ENCODE measurements at places on chromosomes 7 and 10.

DNA sequence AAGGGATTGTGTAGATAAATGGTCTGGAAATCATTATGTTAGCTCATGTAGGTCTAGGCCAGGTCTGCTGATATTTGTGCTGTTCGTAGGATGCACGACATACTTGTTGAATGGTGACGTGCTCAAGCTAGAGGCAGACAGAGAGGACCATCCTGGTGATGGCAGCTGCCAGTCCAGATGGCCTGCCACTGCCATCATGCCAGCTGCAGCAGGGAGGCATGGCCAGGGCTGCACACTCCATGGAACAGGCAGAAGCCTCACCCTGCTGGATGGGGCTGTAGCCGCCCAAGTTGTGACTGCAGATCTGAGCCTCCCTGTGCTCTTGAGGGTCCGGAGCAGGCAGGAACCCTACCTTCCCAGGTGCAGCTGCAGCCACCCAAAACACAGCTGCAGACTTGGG lies 80.3 kb downstream of the SPDYE5 start:
- no peak for DNase-seq

DNA sequence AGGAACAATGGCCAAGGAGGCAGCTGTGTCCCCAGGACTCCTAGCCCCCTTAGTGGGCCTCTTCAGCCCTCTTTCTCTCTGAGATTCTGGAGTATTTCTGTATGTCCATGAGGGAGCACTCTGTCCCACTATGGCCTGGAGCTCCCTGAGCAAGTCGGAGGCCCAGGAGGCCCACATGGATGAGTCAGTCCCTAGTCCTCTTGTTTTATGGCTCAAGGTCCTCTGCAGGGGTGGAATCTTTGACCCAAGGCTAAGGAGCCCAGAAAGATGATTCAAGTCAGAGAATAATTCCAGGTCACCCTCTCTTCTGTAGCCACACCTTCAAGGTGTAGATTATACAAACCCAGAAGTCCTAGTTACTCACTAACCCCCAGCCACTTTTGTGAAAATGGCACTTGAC lies 125.6 kb downstream of the PLXNA4 start:
- DNase-seq: no peak

DNA sequence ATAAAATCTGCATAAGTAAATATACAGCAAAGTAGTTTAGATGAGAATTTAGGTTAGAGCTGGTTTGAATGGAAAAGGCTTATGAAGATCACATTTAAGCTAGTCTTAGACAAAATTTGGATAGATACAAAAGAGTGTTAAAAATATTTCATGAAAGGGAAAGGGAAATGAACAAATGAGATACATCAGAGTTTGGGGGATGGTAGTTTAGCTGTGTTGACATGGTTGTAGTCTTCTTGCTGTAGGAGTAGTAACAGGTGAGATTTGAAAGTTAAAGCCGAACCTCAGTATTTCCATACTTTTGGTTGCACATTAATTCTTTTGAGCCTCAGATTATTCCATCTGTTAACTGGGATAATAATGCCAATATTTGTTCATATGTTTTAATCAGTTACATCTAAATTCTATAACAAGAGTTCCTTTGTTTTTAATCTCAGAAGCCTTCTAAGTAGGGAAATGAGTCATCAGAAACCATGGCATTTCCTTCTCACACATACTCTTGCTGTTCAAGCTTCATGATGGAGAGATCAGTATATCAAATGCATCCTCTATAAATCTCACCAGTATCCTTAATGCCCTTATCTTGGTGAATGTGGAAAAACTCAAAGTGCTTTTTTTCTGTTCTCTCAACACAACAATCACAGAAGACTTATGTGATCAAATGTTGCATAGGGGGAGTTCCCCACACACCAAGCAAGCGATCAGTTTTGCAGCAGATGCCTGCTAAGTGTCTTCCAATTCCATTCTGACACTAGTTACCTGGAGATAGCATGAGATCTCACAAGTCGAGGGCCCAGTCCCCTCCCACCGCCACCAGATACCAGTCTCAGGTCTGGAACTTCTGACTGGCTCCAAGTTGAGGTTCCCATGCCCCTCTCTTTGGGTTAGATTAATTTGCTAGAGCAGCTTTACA lies 84.7 kb downstream of the MAPK8 start:
- DNase-seq: no peak

- DNase-seq: no peak
Observed at GRCh38 chr10:48604039-48604990, 558 bp downstream of the ARHGAP22 start.

DNA sequence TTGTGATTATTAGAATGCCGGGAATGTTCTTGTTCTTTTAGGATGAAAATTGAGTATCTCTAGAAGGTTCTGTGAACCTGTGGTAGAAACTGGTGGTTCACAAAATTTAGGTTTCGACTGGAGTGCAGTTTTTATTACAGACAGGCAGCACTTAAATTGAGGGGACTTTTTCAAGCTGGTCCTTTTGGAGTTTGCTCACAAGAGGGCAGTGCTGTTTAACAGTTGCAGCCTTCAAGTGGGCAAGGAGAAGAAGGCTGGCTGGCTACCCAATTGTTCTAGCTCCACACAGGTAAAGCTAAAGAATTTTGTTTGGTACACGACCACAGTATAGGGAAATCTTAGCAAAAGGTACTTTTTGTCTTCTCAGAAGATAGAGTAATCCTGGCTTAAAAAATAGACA lies 233.6 kb downstream of the SNX13 start:
- peak; percentile 69 for DNase-seq

GRCh38 chr7:149869291-149869650 lies 4.5 kb upstream of the ATP6V0E2 start:
- DNase-seq: no peak

DNA sequence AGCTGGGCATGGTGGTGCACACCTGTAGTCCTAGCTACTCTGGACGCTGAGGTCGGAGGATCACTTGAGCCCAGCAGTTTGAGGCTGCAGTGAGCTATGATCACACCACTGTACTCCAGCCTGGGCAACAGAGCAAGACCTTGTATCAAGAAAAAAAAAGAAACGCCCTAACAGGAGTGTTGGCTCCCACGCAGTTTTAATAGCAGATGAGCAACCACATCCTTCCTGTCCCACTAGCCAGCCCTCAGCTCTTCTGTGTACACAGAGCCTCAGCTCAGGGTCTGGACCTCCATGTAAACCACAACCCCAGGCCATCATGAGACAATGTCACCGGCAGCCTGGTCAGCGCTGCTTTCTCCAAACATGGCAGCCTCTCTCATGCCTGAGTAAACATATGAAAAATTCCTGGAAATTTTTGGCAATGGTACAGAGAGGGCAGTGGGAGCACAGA lies 108.2 kb downstream of the PIP4K2A start:
- DNase-seq: no peak

GRCh38 chr7:49010717-49011116 lies 86.4 kb downstream of the CDC14C start:
- DNase-seq: no peak

DNA sequence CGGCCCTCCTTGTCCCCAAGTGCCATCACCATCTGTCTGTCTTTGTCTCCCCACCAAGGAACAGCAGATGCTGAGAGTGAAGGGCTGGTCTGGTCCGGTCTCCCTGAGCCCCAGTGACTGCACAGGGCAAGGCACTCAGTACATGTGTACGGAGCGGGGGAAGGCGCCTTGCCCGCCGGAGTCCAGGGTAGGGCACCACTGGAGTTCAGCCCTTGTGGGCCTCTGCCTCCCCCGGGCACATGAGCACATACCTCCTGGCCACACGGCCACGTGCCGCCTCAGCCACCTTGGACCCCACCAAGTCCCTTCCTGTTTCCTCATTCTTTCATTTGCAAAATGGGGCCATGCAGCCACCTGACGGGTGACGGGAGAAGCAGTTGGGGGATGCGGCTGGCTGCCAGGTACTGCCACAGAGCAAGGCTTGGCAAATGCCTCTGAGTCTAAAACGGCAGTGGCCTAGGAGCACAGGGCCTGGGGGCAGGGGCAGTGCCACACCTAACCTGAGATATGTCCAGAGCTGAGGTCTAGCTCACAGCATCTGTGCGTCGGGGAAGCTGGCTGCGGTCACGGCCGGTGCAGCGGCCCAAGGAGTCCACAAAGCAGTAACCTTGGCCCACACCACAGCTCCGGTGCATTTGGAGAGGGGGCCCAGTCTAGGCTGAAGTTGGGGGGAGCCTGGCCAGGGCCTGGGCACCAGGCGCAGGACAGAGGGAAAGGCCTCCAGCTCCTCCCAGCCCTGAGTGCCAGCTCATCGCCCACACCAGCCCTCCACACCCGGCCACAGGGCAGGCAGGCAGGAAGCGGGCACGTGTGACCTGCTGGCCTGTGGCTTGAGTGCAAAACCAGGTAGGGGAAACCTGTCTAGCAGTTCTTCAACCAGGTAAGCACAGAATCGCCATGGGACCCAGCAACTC lies 5.2 kb downstream of the ADAP1 start:
- no peak for DNase-seq

- DNase-seq: no peak
Observed at GRCh38 chr7:106836816-106837215, 28.3 kb upstream of the PIK3CG start.

GRCh38 chr10:95181726-95182125 lies 12.3 kb upstream of the ACSM6 start:
- no peak for DNase-seq

- no peak for DNase-seq
Observed at GRCh38 chr10:47050618-47051455, 139.6 kb downstream of the PTPN20 start.

- DNase-seq: peak; percentile 57
Observed at GRCh38 chr10:30002426-30003266, 56.7 kb downstream of the JCAD start.

DNA sequence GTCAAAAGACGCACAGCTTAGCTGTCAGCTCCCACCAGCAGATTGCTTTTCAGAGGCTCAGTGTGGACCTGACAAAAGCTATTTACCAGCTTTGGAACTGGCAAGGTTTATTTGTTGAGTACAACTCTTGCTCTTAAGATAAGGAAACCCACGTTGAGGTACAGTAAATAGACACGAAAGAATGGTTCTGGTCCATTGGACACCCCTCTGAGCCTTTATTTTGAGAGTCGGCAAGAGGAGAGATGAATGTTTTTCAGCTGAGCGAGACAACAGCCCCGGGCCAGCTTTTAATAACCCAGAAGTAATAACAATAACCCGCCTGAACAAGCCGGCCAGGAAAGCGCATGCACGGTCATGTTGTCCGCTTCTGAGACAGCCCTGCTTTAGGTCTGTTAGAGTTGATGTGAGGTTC lies 49.0 kb downstream of the WNT2 start:
- DNase-seq: peak; percentile 42

DNA sequence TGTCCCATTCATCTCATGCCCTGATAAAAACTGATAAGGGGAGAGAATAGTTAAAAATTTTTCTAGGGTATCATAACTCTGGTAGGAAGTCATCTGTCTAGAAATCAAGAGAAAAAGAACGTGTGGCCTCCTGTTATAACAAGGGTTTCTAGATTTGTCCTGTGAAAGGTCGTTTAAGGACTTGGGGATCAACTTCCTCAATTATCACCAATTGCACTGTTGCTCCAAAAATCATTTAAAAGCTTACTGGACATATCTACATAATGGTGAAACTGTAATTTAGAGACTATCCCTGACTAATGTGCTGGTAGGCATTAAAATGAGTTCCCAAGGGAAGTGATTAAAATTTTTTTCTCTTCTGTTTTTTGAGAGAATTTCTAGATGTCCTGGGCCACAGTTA lies 58.2 kb downstream of the GPR141 start:
- DNase-seq: no peak

DNA sequence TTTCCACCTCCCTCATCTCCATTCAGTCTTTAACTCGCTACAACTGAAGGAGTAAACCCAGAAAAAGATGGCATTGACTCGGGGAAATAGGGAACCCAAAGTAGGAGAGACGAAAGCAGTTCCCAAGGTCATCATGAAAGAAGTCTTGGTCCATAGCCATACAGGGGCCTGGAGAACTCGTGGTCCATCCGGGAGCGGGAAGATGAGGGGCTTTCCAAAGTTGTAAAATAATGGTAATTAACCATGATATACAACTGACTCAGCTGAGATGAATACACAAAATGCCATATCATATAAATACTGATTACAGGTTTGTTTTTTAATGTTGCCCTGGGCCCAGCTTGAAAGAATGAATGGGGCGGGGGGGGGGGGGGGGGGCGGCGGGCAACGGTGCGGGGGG lies 32.3 kb downstream of the RBM17 start:
- DNase-seq: no peak

DNA sequence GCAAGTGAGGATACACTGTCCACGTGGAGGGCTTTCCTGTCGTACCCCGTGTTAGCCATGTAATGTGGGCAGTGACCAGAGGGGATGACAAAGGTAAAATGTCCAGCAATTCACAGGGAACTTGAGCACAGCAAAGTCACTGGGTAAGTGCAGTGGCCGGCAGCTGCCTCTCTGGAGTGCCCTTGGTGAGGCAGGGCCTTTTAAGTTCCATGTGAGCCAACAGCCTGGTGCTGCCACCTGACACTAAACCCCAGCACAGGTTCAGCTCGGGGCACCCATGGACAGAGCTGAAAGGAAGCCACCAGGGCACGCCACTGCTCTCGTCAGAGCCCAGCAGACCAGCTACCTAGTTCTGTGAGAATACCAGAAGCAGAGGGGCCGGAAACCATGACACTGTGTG lies 168.3 kb downstream of the PRKAG2 start:
- DNase-seq: no peak

- no peak for DNase-seq
Observed at GRCh38 chr10:73819513-73820093, 8.2 kb upstream of the NDST2 start.

DNA sequence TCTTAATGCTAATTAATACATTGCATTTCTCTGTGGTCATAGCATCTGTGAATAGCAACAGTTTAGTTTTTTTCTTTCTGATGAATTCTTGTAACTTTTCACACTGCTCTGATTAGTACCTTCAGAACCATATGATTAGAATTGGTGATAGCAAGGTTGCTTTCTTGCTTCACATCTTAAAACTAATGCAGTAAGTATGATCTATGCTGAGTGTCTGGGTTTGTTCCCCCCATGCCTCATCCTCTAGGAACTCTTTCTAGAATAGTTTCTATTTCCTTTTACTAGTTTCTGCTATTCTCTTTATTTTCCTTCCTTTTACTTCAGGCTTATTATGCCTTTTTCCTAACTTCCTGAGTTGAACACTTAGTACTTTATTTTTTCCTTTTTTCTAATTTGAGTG lies 32.4 kb downstream of the TES start:
- no peak for DNase-seq

DNA sequence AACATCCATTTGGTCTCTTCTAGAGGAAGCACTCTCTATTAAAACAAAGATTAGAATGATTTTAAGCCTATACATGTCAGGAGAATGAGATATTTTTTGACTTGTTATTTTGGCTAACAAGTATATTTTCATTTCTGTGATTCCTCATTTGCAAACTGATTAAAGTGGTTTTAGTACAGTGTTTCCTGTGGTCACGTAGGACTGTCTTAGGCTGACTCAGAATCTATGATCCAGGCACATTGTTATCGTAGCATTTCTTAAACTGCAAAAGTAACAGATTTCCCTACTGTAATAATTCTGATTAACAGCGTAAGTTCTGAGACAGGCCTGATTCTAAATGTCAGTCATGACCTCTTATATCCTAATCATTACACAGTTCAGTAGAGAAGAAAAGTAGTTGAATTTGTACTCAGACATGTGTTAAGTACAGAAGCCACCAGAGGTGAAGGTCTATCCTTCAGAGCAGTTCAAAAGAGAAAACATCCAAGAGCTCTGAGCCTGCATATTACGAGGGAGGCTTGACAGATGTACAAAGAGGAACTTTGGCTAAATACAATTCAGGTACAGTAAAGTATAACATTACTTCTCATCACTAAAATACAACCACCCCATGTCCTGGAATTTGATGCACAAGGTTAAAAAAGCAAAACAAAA lies 124.1 kb upstream of the TEX47 start:
- no peak for DNase-seq

Data from HEK293T (cell line).